Ascending aorta (tissue), 2 donors: ENCODE measurements at places on chromosomes 2 and 18. TPM values are rescaled to one million over a fixed set of nuclear protein-coding genes. Genes with fewer than 3 reads are reported as not detected.
A peak's percentile ranks its signal among the peaks of the same experiment; 100 is the strongest.

GRCh38 chr2:98519156-98519555 lies 74.5 kb downstream of the INPP4A start:
- DNase-seq: no peak

DNA sequence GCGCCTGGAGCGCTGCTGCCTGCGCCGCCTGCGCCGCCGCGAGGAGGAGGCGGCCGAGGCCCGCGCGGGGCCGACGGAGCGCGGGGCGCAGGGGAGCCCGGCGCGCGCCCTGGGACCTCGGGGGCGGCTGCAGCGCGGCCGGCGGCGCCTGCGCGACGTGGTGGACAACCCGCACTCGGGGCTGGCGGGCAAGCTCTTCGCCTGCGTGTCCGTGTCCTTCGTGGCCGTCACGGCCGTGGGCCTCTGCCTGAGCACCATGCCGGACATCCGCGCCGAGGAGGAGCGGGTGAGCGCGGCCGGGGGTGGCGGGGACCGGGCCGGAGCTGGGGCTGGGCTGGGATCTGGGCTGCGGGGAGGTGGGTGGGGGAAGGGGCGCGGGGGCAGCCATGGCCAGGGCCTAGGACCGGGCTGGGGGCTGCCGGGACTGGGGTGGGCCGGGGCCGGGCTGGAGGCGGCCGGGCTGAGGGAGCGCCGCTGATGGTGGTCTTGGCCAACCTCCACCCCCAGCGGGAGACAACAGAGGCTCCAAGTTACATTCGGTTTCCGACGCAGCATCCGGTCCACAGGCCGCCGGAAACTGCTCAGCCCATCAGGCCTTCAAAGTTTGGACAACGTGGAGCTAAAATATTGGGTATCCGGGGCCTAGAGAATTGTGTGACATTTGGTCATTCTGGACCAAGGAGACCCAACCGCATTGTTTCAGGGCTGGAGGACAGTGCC lies 66.4 kb downstream of the KCNG2 start:
- peak; percentile 21 for DNase-seq

DNA sequence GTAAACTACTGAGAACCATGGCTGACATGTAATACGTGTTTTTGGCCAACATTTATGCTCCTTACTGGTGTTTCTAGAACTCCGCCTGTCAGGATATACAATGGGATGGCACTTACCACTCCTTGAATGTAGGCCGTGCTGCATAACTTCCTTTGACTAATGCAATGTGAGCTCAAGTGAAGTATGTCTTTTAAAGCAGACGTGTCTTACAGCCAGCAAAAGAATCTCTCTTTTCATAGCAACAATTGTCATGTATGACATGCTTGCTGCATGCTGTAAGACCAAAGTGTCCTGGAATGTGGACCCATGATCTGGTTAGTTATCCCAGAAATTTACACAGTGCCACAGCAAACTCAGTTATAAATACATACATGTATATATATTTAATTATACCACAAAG lies 1202.7 kb upstream of the PIK3C3 start:
- DNase-seq: no peak

DNA sequence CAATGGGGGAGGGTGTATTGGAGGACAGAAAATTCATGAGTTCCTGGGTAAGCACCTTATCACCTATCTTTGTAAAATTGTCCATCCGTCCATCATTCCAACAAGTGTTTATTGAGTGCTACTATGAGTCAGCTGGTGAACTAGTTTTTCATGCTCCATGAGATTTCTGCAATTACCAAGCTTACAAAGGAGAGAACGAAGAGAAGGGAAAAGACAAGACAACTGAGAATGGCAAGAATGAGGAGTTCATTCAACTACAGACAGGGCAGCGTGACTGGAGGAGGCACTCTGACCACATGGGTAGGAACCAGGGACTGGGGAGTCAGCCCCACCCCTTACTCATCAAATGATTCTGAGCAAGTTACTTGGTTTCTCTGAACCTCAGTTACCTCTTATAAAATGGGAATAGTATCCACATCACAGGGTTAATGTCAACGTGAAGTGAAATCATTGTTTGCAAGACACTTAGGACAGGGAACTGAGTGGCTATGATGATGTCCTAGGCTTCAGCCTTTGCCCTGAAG lies 18.6 kb upstream of the TXNDC2 start:
- no peak for DNase-seq

REG3A gene
- not detected for total RNA-seq

GRCh38 chr2:138267902-138268254 lies 233.7 kb upstream of the SPOPL start:
- DNase-seq: no peak

DNA sequence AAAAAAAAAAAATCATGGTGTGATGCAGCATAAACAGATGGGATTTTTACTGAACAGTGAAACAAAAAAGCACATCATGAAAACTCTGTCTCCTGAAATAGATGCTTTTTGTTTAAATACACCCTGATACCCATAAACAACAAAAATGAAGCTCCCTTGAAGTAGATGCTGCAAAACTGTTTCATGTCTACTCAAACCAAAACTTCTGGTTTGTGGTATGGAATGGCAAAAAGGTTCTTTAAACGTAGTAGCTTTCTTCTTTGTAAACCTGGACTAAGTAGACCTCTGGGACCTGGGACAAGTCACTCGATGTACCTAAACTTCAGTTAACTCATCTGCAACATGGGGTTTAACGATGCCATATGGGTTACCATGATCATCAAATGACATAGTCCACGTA lies 64.4 kb upstream of the RAPH1 start:
- DNase-seq: no peak

GRCh38 chr2:39732482-39732881 lies 46.6 kb downstream of the THUMPD2 start:
- DNase-seq: no peak

DNAJC5G gene
- total RNA-seq: not detected

DNA sequence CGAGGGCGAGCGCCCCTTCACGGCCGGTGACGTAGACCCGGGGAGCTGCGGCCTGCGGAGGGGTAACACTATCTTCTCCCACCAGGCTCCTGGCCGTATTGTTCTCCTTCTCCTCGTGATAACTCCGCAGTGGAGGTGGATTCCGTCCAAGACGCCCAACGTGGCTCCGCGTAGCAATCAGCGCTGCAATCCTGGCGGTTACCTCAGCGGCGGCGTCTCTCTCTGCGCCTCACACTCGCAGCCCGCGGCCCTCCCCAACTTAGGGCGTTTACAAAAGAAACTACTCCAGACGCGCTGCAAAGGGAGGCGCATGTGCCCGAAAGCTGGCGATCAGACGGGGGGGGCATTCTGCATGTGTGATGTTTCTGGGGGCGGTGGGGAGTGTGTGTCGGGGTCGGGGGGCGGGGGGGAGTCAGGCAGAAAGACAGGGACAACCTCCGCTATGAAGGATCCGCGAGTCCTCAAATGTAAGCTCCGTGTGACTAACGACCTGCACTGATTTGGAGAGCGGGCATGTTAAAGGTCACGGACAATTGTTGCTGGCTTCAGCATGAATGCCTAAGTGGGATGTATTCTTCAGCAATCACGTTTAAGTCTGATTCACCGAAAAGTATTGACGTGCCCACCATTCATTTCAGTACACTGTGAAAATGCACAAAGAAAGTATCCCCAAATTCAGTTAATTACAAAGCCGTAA lies 1.3 kb upstream of the ZNF516 start:
- peak; percentile 83 for DNase-seq

SLC9A2 gene
- not detected for total RNA-seq

- peak; percentile 75 for DNase-seq
These were observed 9.9 kb upstream of the IL1A start for GRCh38 chr2:112794131-112794733.

GRCh38 chr18:23033056-23033455 lies 99.9 kb downstream of the RBBP8 start:
- no peak for DNase-seq

DNA sequence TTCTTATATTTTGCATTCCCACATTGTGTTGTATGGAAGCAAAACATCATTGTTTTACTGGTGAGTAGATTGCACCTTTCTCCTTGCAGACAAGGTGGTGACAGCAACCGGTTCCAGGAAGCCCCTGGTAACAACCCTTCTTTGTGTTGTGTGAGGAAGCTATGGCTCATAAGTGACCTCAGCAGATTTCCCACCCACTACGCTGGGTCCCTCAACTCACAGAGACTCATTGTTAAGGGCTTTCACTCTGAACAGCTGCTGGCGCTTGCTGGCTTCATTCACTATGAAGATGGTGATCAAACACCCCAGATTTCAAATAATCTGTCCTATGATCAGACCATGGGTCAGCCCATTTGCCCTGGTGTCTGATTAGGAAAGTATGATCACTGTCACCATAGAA lies 53.4 kb downstream of the WIPF1 start:
- no peak for DNase-seq

- no peak for DNase-seq
These were observed 17.7 kb upstream of the SERPINB2 start for GRCh38 chr18:63869851-63870250.

DNA sequence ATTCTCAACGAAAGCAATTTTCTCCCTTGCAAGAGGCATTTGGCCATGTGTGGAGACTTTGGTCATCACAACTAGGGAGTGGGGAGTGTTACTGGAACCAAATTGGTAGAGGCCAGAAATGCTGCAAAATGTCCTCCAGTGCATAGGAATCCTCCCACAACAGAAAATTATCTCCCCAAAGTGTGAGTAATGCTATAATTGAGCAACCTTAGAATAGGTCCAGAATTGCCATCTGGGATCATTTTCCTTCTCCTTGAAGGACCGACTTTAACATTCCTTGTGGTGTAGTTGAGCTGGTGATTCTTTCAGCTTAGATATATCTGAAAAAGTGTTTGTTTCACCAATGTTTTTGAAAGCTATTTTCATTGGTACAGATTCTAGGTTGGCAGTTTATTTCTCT lies 111.2 kb upstream of the SMIM21 start:
- no peak for DNase-seq

DNA sequence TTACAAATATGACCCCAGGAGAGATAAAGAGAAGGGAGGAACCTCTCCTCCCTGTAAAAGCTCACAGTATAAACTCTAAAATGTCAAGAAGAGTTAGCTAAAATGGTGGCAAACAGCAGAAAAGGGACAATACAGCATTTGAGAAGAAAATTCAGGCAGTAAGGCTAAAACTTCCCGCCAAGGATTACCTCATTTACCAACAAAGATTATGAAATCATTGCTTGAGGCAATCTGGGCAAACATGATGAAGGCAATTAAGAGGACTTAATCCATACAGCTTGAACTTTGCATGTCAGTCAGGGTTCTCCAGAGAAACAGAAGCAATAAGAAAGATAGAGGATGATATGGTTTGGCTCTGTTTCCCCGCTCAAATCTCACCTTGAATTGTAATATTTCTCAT lies 81.4 kb downstream of the CMPK2 start:
- no peak for DNase-seq

ADD2 gene
- total RNA-seq: 10.2 TPM

DNA sequence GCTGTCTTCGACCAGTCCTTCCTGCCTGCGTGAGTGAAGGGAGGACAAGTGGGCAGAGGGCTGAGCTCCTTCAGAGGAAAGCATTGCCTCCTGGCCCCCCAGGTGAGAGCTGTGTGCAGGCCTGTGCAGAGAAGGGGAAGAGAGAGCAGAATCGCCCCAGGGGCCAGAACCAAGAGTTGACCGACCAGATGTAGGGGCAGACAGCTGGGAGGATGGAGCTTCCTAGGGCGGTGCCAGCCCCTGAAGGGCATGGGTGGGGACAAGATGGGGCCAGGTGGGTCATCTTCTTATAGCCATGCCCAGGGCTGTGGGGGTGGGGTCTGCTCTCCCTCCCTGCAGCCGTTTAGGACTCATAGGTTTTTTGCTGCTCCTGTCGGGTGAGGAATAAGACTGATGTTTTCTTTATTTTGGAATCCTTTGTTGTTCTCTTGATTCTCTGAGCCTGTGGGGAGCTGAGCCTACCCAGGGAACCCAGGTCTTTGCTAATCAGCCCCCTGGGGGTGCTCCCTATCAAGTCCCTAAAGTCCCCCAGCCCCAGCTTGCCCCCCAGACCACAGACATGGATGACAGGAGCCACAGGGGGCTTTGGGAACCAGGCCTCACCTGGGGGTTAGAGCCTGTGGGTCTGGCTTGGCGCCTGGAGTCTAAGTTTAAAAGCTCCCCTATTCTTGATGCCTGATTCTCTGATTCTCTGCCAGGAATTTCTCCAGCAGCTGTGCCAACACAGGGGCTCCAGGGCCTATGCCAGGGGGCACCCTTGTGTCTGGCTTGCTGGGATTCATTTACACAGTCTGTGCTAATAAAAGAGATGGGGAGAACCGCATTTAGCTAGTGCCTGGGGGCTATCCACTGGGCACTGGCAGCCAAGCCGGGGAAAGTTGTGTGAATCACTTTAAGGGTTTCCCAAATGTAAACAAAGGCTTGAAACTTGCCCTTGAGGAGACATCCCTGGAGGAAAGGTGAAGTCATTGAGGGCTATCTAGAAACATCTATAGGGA lies 9.3 kb upstream of the EFHD1 start:
- DNase-seq: no peak

GRCh38 chr2:185456517-185456916 lies 282.1 kb upstream of the FSIP2 start:
- DNase-seq: no peak

DNA sequence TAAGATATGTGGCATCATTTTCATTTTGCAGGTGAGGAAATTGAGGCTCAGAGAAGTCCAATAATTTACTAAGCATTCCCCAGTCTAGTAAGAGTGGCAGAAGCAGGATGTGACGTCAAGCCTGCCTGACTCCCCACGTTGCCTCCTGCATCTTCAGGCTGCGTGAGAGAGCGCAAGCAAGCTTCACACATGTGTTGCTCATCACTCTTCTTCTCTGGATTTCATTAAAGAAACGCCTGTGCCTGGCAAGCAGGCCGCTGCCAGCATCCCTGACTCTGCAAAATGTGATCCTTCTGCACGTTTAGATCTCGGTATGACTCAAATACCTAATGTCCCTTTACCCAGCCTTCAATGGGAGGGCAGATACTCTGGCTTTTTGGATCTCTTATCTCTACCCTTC lies 96.8 kb downstream of the PRKCE start:
- no peak for DNase-seq

- no peak for DNase-seq
These were observed 58.0 kb downstream of the NEDD4L start for GRCh38 chr18:58102018-58102417.

DNA sequence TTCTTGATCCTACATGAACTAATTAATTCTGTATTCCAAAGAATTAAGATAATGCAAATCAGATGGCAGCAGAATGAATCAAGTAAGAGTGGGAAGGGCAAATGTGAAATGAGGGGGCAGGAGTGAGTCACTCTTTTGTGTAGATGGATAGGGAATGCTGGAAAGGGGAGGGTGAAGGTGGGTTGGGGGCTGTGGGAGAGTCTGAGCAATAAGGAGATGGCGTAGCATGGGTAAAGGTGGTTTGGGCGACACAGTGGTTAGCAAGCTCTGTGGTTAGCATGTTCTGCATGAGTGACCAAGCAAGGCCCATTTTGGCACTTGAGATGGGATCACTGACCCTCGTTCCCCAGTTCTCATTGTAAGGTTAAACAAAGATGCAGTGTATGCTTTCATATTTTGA lies 20.4 kb downstream of the GPD2 start:
- no peak for DNase-seq

RAB27B gene
- total RNA-seq: 0.11 TPM

GRCh38 chr2:54678719-54679118 lies 44.7 kb upstream of the EML6 start:
- DNase-seq: no peak

GRCh38 chr2:46180189-46180588 lies 117.0 kb upstream of the EPAS1 start:
- no peak for DNase-seq

PFN4 gene
- total RNA-seq: not detected

- DNase-seq: peak; percentile 93
These were observed 29.4 kb downstream of the HADHB start for GRCh38 chr2:26274058-26274613.
